ENCODE measurements at places on chromosomes 7 and 10. TPM values are rescaled to one million over a fixed set of nuclear protein-coding genes. Genes with fewer than 3 reads are reported as not detected.

The BAIAP2L1 gene
- total RNA-seq, result 1.3 TPM

The RPEL1 gene
- under 0.01 TPM for total RNA-seq

The ZC3HAV1L gene
- 16.2 TPM for total RNA-seq

The GNAT3 gene
- total RNA-seq, result not detected

The BMPER gene
- 23.5 TPM for total RNA-seq

The GRID1 gene
- not detected for total RNA-seq

The HECW1 gene
- total RNA-seq, result not detected

The LIPN gene
- total RNA-seq, result not detected

The SOSTDC1 gene
- not detected for total RNA-seq

The SPRN gene
- total RNA-seq, result 1.3 TPM

The GPR22 gene
- total RNA-seq, result not detected

The GARIN1A gene
- total RNA-seq, result under 0.01 TPM

The GJD4 gene
- total RNA-seq, result not detected

The SPOCK2 gene
- total RNA-seq, result 0.16 TPM

Measured in cardiac atrium fibroblast (primary cell).